ENCODE measurements at places on chromosomes 5 and 9.

DNA sequence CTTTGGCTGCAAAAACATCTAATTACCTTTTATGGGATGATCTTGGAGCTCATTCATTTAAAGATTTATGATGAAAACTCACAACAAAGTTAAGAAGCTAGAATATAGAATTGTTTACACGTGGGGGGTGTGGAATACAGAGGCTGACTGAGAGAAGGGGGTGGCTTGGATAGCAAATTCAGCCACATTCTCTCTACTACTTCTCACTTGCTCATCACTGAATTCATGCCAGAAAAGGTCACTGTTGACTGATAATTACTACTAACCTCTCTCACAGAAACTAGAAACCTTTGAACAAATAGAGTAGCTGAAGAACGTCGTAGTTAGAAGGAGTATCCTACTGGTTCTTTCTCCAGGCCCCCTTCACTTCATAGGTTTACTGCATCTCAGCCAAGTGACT is 808.2 kb downstream of the BRINP1 start:
- DNase-seq: no peak

DNA sequence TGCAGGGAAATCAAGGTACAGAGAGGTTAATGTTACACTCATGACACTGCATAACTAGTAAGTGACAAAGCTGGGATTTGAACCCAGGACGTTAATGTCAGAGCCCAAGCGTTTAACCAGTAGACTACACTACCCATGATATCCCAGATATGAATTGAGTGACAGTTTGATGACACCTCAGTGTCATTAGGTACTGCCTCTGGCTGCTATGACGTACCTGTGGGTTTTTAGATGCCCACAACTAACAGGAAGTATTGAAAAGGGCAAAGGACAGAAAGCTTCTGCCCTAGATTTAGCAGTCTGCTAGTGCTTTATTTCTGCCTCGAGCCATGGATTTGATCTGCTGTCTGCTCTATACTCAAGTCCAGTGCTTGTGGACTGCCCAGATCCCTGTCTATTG is 56.2 kb downstream of the GLRA1 start:
- no peak for DNase-seq

- DNase-seq: peak; percentile 96
Observed at GRCh38 chr5:43514816-43515677, at the start of gene C5orf34. Gene C5orf34, minus strand, starts transcription at chr5:43515148. Its CDS starts 5,809 bp downstream, at chr5:43509339.

- no peak for DNase-seq
Observed at GRCh38 chr9:88809355-88810161, 181.7 kb upstream of the S1PR3 start.

DNA sequence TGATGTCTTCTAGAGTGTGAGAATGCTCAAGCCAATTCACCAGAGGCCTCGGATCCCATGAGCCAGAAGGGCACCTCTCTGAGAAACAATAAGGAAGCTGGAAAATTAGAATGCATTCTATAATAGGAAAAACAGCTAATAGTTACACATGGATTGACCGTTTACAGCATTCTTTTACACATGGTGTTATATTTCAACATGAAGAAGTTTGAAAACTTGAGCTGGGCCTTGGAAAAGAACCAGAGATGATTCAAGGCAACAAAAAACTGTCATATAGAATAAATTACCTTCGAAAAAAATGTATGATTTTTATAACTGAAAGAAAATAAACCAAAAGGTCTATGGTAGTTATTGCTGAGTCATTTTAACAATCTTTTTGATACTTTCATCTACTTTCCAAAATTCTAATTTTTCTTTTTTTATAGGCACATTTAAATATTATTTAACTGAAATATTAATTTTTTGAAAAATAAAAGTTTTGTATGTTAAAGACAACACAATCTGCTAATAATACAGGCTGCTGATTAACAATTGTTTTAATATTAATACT is 6.2 kb downstream of the SH3TC2 start:
- no peak for DNase-seq

- peak; percentile 19 for DNase-seq
Observed at GRCh38 chr5:38715696-38716095, 130.1 kb upstream of the OSMR start.

GRCh38 chr9:106921341-106921899 is 58.5 kb downstream of the ZNF462 start:
- DNase-seq: no peak

DNA sequence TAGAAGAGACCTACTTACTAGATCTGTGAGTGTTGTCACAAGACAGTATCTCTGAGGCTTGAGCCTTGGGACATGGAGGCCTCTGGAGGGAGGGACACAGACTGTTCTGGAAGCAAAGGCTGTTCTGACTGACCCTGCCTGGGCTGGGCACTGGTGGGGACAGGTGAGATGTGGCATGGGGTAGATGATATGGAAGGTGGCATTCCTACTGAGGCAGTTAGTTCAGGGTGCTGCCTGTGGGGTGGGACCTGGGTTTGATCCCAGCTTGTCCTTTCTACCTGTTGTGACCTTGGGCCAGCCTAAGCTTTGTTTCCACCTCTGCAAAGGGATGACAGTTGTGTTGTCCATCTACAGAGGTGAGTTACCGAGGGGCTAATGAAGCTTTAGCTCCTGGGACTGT is 140.2 kb downstream of the C9orf50 start:
- no peak for DNase-seq

DNA sequence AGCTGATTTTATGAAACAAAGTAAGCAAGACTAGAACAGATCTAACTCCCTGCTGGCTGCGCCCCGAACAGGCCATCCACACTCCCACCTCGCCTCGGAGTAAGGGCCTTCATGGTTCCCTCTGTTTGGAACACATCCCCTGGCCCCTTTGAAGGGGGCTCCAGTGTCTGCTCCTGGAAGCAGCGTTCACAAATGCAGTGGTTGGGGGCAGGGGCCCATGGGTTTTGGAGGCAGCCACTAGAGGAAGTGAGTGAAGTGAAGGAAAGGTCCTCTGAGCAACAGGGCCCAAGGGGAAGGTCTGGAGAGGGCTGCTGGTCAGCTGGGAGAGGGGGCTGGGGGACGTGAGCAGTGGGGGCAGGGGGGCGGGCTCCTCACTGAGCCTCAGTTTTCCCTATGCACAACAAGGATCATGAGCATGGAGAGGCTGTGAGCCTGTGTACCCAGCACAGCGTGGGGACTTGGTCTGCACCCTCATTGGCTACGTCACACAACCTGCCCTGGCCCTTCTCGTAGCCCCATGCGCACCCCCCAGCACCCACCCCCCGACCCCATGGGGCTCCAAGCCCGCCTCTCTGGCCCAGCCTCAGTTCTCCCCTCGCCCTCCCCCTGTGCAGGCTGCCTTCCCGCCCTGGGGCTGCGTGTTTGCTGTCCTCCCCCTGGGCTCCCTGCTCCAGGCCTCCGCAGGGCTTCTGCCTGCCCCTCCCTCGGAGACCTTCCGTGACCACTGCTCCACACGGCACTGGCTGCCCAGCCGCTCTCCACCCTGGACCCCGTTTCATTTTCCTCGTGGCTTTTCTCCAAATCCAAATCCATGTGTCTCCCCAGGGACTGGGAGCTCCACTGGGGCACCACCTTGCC is 39.5 kb downstream of the RASGEF1C start:
- DNase-seq: no peak

- no peak for DNase-seq
Observed at GRCh38 chr5:56638768-56639238, 176.5 kb upstream of the MAP3K1 start.

DNA sequence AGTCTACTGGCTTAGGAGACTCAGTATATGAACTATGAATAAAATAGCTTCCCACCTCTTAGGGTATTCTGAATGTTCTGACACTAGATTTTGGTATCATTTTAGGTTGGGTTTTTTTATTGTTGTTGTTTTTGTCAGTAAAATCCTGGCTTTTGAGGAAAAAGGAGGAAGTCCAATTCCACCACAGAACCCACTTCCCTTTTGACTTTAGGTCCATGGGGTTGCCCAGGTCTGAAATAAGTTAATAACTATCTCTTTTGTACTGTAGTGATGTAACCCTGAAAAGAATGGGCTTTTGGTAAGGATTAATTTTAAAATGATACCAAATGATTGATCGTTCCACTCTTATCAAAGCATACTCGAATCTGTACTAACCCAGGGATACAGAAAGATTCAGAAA is 29.1 kb upstream of the IL12B start:
- DNase-seq: no peak

DNA sequence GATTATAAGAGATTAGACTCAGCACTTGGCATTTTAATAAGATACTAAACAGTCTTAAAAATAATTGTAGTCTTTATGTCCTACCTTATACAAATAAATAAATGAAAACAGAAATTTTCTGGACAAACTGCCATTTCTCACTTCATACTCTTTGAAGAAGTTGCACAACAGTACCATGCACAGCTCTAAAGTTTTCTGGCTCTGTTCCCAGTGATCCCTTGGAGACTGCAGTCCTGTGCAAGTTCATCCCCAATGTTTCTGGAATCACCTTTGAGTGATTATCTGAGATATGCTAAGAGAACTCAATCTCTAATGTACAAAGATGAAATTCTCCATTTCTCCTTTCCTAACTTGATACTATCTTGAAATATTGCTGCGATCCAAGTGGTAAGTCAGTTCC is 330.4 kb upstream of the EDIL3 start:
- DNase-seq: no peak

DNA sequence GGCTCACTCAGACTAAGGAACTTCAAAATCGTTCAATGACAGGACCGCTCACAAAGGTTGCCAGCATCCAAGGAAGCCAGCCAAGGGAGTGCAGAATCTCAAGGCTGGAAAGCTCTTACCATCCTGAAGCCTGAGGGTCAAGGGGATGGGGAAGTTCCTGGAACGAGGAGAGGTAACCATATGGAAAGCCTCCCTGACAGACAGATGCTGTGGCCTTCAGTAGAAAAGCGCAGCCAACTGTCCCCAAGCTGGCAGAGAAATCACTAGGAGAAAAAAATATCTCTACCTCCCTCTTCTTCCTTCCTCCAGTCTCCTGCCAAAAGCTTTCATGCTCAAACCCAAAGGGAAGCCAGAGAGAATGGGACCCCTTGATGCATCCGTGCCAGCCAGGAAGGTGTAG is 90.5 kb upstream of the RANBP3L start:
- DNase-seq: no peak

- DNase-seq: no peak
Observed at GRCh38 chr5:91311168-91311696, 71.9 kb downstream of the ARRDC3 start.

GRCh38 chr5:5235685-5236084 is 95.6 kb downstream of the ADAMTS16 start:
- no peak for DNase-seq

DNA sequence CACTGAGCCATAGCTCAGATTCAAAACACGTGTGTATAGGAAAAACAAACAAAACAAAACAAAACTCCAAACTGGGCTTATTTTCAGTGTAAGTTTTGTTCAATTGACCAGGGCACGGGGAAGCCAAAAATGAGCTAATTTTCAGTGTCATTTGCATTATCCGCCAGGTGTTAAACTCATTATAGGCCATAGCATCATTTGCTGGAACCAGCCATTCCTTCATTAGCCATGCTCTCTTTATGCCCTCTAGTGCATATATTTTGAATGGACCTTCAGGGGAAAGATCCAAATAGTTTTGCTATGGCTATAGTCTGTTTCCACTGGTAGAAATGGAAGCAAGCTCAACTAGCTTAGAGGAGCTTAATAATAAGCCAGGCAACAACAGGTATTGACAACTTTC is 1205.2 kb upstream of the DMAC1 start:
- DNase-seq: no peak

DNA sequence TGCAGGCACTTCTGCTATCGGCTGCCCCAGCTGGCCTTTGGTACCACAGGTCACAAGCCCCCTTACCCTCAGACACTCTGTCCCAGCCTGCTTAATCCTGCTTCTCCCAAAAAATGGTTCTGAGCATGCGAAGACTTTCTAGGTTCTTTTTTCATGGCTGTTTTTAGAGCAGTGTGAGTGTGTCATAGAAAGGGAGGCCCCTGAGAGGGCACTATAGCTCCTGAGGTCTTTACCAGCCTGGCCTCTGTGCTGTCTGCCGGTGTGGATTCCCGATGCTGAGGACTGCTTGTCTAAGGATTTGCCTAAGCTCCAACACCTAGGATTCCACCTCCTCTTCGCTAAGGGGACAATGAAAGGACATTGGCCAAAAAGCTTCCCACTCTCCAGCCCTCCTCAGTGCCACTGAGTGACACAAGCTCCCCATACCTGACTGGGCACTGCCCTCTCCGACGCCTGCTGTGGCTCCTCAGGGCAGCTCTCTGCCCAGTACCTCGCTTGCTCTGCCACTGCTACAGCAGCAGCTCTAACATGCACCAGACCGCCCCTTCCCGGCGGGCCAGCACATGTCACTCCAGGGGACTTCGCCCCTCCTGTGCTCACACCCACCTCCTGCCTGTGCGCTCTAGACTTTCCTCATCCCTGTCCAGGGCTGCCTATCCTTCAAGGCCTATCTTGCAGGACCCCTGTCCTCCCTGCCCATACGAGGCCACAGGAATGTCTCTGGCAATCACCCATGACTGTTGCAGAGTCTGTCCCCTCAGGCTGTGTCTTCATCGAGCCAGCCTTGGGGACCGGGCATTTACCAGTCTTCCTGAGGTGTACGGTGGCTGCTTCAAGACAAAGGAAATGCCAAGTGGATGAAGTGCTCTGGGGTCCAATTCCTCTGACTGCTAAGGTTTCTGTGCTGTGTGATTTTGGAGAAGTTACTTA is 21.0 kb downstream of the MACROH2A1 start:
- no peak for DNase-seq

DNA sequence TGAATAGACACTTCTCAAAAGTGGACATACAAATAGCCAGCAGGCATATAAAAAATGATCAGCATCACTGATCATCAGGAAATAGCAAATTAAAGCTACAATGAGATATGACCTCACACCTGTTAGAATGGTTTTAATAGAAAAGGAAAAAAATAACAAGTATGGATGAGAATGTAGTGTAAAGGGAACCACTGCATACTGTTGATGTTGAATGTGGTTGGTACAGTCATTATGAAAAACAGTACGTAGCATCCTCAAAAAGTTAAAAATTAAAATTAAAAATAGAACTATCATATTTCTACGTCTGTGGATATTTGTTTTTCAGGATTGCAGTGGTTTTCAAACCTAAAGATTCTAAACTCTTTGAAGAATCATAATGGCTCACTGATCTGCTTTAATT is 215.1 kb upstream of the NREP start:
- DNase-seq: no peak

- DNase-seq: no peak
Observed at GRCh38 chr5:139462586-139463276, at the start of gene ECSCR. Gene ECSCR, minus strand, starts transcription at chr5:139462743. Its CDS starts 73 bp downstream, at chr5:139462670.

GRCh38 chr5:123929055-123929474 is 417.1 kb downstream of the CSNK1G3 start:
- DNase-seq: no peak

DNA sequence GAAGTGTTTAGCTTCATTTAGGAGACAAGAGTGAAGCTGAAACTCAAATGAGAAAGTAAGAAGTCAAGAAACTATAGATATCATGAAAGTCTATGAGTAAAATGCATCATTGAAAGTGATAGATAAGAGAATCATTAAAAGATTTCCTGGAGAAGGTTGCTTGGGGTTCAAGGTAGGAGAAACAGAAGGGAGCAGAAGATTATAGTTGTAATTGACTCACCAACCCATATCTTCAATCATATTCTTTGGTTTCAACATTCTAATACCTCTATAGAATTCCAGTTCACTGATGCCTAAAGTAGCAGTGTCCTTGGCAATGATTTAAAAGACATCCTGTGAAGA is 365.7 kb upstream of the RIOK2 start:
- DNase-seq: no peak

Measured in SW 1271 (cell line).